ENCODE measurements at places on chromosomes 16 and 17.
A peak's percentile ranks its signal among the peaks of the same experiment; 100 is the strongest.

- no peak for DNase-seq
Measured at GRCh38 chr17:27281438-27281837, 12.5 kb upstream of the WSB1 start.

DNA sequence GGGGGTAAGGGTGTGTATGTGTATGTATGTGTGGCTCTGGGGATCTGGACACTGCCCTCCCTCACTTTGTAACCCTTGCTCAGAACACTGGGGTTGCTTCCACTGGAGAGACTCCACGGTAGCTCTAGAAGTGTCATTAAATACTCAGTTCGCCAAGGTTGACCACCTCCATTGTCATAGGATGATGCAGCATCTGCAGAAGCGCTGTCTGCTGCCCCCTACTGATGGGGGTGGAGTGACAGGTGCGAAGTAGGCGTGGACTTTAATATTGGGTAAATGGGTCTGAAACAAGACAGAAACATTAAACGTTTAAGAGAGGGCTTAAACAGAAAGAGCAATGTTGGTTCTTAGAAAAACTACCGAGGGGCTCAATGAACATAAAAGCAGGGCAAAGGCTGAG lies 35.5 kb upstream of the STAC2 start:
- no peak for DNase-seq

- DNase-seq = no peak
Measured at GRCh38 chr16:11629071-11630030, 38.9 kb upstream of the SNN start.

- peak; percentile 74 for DNase-seq
Measured at GRCh38 chr17:81512562-81513371, at the start of gene ACTG1. Gene ACTG1, minus strand, starts transcription at chr17:81512799. Its CDS starts 445 bp downstream, at chr17:81512354.

GRCh38 chr16:67961551-67961957 lies 6.9 kb downstream of the SLC12A4 start:
- no peak for DNase-seq
